Activated T-cell treated with anti-CD3 and anti-CD28 coated beads for 1 hour (primary cell): ENCODE measurements at places on chromosomes 7 and 10.

GRCh38 chr10:93703066-93703465, 674 bp upstream of the FRA10AC1 start:
- no peak for DNase-seq

- peak; percentile 16 for DNase-seq
These were observed 269.6 kb downstream of the ELFN1 start for GRCh38 chr7:1939434-1940401.

GRCh38 chr7:191981-192649, at the start of gene FAM20C:
Gene FAM20C (plus strand): TSS chr7:192571. CDS start chr7:193200, 629 bp downstream.
- DNase-seq = peak; percentile 11

DNA sequence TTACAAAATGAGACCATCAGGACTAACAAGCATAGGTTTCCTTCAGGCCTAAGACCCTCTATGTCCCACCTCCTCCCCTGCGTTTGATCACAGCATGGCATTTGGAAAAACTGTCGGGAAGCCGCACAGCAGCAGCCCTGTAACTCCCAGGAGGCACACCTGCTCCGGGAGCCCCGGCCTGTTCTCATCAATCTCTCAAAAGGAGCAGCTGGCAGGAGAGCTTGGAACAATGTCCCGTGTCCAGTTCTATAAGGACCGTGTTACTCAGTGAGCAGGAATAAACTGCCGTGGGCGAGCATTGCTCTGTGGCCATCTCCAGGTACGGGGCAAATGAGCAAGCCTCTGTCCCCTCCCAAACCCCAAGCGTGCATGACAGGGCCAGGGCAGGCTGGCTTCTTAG, 236.9 kb downstream of the SFMBT2 start:
- no peak for DNase-seq

- DNase-seq = no peak
These were observed 162.6 kb upstream of the CDCA7L start for GRCh38 chr7:22108151-22108845.

GRCh38 chr10:62268027-62268398, 631 bp downstream of the RTKN2 start:
- DNase-seq = no peak

DNA sequence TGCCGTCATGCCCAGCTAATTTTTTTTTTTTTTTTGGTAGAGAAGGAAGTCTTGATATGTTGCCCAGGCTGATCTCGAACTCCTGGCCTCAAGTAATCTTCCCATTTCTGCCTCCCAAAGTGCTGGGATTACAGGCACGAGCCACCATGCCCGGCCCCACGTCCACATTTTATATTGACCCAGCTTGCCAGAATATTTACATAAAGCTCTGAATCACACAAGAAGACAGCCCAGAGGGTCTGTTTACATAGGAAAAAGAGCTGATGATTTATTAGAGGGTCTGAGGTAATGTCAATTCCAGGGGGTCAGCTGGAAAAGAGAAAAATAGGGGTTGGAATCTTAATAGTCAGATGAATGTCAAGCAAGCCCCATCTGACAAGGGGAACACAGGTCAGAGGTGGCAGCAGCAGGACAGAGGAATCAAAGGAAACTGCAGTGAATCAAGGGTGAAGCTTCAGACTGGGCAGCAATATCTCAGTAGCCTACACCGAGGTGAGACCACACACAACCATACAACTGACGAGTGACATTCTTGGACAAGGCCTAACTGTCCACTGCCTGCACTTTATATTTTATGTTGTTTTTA, 15.8 kb upstream of the SLF2 start:
- DNase-seq = no peak

DNA sequence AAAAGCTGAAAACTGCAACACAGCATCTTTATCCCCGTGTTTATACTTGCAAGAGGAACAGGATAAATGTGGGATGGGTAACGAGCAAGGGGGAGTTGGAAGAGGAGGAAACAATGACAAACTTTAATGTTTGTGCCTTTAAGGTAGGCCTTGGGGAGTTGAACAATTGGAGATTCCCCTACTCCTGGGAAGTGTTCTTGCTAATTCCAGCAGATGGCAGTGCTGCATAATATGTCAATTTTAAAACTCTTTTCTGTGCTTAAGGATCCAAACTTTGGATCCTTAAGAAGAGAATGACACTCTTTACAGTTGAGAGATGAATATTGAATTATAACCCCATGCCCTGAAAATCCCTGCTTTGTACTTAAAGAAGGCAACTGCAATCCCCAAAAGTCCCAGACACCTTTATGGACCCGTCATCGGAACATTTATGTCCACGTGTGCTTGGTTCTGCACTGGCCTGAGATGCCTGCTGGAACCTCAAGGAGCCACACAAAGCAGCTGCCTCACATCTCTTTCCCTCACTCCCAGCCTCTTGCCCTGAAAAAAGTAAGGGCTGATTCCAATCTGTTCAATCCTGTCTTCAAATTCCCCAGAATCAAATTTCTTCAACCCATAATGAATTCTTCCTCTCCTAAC, 12.0 kb downstream of the IFIT5 start:
- DNase-seq = no peak

- DNase-seq = no peak
These were observed 100.4 kb downstream of the WDR37 start for GRCh38 chr10:1156616-1156886.

GRCh38 chr7:33039257-33039902, 23.2 kb downstream of the NT5C3A start:
- no peak for DNase-seq

- DNase-seq = no peak
These were observed 148.7 kb upstream of the RSU1 start for GRCh38 chr10:16965740-16966447.

DNA sequence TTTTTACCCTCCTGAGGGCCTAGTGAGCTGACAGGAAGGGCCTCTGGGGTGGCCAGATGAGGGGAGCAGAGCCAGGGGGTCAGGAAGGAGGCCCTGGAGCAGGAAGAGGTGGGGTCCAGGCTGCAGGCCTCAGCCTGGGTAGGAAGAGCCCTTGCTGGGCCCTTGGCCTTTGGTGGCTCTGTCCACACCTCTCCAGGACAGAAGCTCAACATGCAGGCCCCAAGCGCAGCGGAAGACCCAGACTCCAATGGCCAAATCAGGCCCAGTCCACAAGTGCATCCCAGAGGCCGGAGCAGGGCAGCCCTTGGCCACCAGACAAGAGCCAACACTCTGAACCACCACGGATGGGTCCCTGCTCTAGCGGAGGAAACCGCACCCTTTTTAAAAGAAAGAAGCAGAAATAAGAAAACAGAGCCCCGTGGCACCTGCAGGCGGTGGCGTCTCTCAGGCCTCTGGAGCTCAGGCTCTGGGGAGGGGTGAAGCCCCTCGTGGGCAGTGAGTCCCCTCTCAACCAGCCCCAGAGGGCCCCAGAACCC, 52.8 kb downstream of the FOXL3 start:
- no peak for DNase-seq

DNA sequence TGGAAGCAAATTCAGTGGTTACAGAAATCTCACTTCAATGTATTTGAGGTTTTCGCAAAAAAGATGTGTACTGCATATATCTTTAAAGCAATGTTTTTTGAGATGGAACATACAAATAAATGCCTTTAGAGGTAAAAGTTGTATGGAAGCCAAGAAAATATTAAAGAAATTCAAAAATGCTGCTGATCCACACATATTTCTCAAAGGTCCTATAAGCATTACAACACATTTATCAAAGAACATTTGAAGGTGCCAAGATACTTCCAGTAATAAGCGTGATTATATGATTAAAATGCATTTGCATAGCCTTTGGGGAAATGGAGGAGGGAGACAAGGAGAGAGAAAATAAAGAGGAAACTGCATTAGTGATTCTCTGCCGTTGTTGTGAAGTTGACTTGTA, 260.1 kb downstream of the BICC1 start:
- no peak for DNase-seq
